ENCODE measurements at places on chromosomes 4 and X.
A peak's percentile ranks its signal among the peaks of the same experiment; 100 is the strongest.

- peak; percentile 26 for DNase-seq
Measured at GRCh38 chr4:98802770-98803198, 126.1 kb downstream of the EIF4E start.

- no peak for DNase-seq
Measured at GRCh38 chr4:139809757-139810140, 144.1 kb downstream of the MGST2 start.

- no peak for DNase-seq
Measured at GRCh38 chr4:168334053-168334452, 15.5 kb upstream of the DDX60 start.

GRCh38 chr4:183968502-183968901 is 63.4 kb downstream of the STOX2 start:
- DNase-seq: no peak

GRCh38 chr4:83320548-83320947 is 14.1 kb downstream of the HPSE start:
- DNase-seq: peak; percentile 67

DNA sequence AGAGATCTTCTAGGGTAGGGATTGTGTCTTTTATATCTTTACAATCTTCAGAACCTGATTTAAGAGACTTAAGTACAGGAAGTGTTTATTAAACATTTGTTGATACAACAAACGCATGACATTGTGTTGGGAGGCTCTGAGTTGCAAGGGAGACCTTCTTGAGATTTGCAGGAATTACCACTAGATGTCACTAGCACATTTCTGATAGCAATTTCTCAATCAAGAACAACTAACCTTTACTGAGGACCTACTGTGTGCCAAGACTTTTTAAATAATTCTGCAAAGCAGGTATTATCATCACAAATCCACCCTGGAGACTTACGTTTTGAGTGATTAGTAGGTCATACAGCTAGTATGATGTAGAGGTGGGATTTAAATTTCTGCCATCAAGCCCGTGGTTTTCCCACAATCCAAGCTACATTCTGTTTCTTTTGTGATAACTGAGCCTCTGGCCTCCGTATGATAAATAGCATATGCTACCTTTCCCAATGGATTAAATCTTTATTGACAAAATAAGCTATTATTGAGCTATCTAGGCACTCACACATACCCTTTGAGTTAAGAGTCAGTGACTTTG is 986.0 kb downstream of the CCSER1 start:
- DNase-seq: peak; percentile 33

DNA sequence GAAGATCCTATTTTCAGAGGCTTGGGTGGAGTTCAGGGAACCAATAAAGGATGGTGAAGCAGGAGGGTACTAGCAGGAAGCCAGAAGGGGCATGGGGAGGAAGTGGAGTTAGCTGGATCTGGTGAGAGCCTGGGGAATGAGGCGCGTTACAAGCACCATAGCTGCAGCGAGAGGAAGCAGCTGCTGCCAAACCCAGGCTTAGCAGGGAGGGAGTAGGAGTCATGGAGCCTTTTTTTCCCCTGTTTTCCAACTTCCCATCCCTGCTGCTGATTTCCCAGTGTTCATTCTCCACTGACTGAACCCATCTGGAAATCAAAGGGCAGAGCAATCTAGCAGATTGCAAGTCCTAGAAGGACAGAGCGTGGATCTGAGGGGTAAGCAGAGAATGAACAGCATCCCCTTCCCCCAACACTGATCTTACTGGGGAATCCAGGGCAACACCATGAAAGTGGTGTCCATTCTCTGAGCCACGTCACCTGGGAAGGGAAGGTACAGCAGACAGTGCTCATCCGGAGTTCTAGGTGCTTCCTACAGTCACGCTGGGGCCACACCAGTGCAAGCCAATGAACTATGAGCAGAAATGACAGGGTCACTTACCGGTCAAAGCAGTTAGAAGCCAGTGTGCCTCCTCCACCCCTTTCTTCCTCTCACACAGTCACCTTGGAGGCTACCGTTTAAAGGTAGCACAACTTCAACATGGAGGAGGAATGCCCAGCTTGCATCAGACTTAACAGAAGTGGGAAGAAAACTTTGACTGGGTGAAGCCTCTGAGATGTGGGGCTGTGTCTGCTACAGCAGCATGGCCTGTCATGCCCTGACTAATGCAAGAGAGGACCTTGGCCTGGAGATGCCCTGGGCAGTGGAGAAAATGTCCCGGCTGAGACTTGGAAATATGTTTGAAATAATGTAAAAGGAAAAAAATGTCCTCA is 36.7 kb downstream of the SMIM20 start:
- DNase-seq: no peak

DNA sequence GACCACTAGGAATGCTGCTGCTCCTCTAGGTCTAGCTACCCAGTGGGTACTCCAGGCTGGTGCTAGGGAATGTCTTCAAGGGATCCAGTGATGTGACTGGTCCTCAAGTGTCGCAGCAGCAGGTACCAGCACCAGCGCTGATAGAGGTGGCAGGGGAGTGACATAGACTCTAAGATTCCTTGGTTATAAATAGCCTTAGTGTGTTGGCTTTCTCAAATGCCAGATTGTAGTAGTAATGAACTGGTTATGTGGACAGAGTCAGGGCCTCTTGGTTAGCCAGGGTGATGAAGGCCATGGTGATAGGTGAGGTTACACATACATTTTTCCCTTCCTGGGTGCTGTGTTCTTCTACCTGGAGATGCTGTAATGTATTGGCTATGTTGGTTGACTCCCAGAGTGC is 38.3 kb downstream of the DCLK2 start:
- no peak for DNase-seq

DNA sequence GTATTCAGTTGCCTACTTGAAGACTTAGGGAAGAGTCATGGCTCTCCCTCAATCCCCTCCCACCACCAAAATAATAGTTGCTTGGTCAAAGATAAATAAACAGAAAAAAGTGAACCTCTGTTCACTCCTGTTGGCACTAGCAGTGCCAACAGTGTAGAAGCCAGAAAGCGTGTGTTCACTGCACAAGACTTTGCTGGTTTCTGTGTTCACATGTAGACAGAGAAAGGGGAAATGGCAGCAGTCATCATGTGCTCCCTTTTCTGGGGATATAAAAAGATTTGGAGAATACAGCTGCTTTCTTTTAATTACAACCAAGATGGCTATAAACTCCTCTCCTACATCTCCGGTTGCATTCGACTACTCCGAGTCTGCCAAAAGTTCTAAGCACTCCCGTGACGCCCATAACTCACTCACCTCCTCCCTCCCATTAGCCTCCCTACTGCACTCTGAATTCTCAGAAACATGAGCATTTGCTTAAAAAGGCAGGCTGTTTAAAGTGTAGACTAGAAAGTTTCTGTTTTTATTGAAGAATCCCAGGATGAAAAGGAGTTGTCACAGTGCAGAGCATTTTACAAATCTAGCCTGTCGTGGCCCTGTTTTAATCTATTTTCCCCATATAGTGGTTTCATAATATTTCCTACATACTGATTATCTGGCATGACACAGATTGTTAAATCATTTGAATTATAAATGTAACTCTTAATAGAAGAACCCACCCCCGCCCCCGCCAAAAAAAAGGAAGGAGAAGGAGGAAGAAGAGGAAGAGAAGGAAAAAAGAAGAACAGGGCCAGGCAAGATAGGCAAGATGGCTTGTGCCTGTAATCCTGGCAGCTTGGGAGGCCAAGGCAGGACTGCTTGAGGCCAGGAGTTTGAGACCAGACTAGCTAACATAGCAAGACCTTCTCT is 16.7 kb downstream of the LGI2 start:
- no peak for DNase-seq

GRCh38 chr4:99749445-99750391 is 66.9 kb upstream of the DAPP1 start:
- no peak for DNase-seq

- DNase-seq: no peak
Measured at GRCh38 chrX:39204353-39204752, 403.1 kb downstream of the MID1IP1 start.

DNA sequence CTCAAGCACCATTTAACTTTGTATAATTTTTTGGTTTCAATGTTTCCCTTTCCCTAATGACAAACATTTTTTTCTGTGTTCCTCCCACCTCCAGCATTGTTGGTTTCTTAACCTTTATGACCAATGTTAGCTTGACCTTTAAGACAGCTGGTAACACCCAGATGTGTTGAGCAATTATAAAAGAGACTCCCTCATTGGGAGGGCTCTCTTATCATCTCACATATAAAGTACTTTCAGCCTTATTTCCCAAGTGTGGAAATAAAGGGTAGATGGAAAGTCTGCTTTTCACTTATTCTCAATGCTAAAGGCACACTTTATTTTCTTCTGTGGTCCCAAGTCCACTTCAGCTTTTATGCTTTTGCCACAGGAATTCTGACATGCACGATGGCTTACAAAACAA is 1420.4 kb downstream of the RAPGEF2 start:
- no peak for DNase-seq

DNA sequence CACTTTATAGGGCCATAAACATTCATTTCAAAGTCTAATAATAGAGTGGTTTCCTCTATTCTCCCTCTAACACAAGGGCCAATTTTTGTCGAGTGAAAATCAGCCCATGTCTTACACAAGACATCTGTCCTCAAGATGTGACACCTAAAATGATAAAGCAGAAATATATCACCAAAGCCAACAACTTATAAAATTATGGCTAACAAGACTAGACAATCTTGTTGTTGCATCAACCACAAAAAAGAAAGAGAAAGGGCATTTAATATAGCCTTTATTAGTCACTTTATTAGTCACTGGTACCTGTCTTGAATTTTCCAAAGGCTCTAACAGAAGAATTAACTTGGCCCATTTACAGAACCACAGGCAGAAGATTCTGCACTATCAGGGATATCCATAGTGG is 161.6 kb downstream of the SMIM20 start:
- no peak for DNase-seq

GRCh38 chr4:139208404-139208945 is 31.5 kb upstream of the ELF2 start:
- DNase-seq: peak; percentile 87

DNA sequence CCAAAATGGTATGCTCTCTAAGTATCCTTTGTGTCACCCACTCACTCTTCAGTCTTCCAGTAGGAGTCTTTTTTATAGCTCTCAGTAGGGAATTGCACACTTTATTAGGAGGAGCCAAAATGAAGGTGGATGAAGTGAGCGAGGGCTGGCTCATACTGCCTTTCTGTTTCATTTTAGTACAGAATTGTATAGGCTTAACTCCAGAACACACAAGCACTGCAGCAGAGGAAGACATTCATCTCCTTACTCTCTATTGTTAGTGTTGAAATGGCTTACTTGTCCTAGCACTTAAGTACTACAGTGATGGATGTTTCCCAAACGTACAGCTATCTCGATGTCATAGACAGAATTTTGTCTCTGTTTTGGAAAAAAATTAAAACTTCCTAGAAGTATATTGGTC is 327.3 kb upstream of the ATOH1 start:
- no peak for DNase-seq

DNA sequence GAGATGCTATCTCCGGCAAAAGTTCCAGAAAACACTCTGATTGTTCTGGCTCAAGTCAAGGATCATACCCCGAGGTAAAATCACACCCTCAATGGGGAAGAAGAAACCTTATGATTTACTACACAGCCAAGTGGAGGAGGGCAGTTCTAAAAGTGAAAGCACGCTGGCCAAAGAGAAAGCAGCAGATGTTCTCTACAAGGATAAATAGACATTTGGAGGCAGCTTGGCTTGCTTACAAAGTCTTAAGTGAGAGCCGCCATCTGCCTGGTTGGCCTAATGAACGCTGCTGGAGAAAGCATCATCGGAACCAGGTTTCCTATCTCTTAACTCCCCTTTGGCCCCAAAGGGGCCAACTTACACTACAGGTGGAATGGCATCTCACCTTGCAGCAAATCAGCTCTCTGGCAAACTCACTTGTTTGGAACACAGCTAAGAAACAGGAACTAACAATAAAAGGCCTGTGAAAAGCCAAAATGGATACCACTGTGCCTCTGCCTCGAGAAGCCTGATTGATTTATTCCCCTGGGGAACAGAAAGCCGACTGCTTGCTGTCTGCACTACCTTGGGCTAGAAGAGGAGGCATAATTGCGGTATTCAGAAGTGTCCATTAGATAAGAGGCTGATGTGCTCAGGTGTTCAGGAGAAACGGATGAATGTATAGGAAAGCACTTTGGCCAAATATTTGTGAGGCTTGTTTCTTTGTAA is 22.8 kb downstream of the FRAS1 start:
- DNase-seq: no peak

- peak; percentile 6 for DNase-seq
Measured at GRCh38 chrX:52271206-52271605, 86.5 kb downstream of the MAGED4 start.

DNA sequence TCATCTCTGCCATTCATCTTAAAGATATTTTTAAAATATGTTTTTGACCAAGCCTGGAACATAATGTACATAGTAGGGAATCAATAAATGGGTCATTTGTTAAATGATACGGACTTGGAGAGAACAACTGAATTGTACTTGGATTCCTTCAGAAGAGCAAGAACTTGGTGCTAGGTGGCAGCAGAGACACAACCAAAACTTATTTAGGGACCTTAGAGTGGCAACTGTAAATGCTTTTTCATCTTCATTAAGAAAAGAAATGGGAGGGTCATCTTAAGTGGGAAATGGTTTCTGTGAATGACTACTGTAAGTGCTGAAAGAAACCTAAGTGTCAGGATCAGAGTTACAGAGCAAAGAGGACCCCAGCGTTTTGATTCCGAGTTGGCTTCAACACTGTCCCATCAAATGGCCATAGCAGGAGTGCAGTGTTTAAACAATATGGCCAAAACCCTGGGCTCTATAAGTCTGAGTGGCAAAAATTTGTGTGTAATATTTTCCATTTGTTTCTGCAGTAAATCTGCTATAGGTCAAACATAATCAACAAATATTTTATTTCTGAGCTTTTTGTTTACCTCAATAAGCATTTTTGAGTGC is 213.6 kb downstream of the PALLD start:
- DNase-seq: peak; percentile 85

- DNase-seq: peak; percentile 55
Measured at GRCh38 chrX:32877592-32877991, 333.8 kb downstream of the DMD start.

All from iris pigment epithelial cell (primary cell).